Effector memory CD4-positive, alpha-beta T cell (primary cell): ENCODE measurements at places on chromosomes 7 and 10.

GRCh38 chr7:6623589-6624245 lies 8.3 kb downstream of the ZNF853 start:
- DNase-seq, result no peak
- H3K4me3 ChIP-seq, result no peak overlapping the region
- H3K27me3 ChIP-seq, result no peaks in the 10 kb centered on the region
- H3K36me3 ChIP-seq, result no peaks in the 10 kb centered on the region
- peaks cover 16% of the 10 kb centered on the region for H3K4me1 ChIP-seq

GRCh38 chr10:49611816-49612512 lies 1.9 kb downstream of the SLC18A3 start:
- no peaks in the 10 kb centered on the region for H3K4me1 ChIP-seq
- H3K27ac ChIP-seq, result no peak overlapping the region
- H3K27me3 ChIP-seq, result peaks cover 14% of the 10 kb centered on the region
- H3K36me3 ChIP-seq, result no peaks in the 10 kb centered on the region
- no peak overlapping the region for H3K4me3 ChIP-seq
- no peak for DNase-seq

GRCh38 chr7:55574051-55574717 lies 1.9 kb upstream of the VOPP1 start:
- H3K36me3 ChIP-seq, result no peaks in the 10 kb centered on the region
- no peaks in the 10 kb centered on the region for H3K27me3 ChIP-seq
- H3K4me3 ChIP-seq, result no peak overlapping the region
- no peak for DNase-seq
- peaks cover 35% of the 10 kb centered on the region for H3K4me1 ChIP-seq

DNA sequence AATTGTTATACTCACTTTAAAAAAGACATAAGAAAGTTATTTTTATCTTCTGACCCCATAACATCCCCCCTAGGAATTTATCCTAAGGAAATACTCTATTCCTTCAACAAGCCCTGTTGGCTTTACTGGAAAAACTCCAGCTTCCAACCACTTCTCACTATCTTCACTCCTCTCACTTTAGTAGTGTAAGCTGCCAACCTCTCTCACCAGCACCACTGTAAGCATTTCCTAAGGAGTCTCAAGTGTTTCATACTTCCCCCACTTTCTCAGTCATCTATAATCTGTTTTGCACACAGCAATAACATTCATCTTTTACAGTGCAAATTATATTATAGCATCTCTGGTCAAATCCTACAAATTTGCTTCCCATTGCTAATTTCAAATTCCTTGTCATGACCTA lies 45.8 kb downstream of the GPR85 start:
- no peak overlapping the region for H3K27ac ChIP-seq
- H3K36me3 ChIP-seq, result no peaks in the 10 kb centered on the region
- no peak overlapping the region for H3K4me3 ChIP-seq

GRCh38 chr10:18216482-18216881 lies 76.3 kb downstream of the CACNB2 start:
- no peaks in the 10 kb centered on the region for H3K4me1 ChIP-seq
- no peaks in the 10 kb centered on the region for H3K36me3 ChIP-seq
- no peak for DNase-seq

GRCh38 chr7:23691320-23691719 lies 11.3 kb downstream of the FAM221A start:
- DNase-seq, result no peak
- no peak overlapping the region for H3K27ac ChIP-seq
- no peaks in the 10 kb centered on the region for H3K36me3 ChIP-seq
- no peak overlapping the region for H3K4me3 ChIP-seq
- no peaks in the 10 kb centered on the region for H3K4me1 ChIP-seq

DNA sequence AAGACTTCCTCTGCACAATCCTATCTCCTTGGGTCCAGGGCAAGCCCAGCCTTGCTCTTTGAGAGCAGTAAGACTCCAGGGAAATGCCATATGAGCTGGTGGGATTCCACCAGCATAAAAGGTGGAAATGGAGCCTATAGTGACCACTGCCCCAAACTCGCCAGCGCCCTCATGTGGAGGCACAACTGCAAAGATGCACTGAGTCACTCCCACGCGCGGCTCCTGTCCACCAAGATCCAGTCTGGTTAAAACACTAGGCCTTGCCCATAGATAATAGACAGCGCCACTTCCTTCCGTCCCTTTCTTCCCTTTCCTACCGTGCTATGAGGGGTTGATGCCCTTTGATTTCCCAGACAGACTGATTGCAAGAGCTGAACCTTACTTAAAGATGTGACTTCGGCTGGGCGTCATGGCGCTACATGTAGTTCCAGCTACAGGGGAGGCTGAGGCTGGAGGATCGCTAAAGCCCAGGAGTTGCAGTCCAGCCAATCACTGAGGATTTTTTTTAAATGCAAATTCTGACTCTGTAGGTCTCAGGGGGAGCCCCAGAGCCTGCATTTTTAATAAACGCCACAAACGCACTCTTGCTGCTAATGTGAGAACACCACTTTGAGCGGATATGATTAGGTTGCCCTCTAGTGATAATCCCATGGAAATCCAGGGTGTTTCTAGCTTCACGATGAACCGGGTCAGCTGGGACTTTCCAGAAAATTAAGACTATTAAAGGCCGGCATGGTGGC lies 136.5 kb downstream of the EPC1 start:
- H3K4me1 ChIP-seq, result no peaks in the 10 kb centered on the region
- no peak overlapping the region for H3K4me3 ChIP-seq
- H3K27ac ChIP-seq, result no peak overlapping the region
- no peaks in the 10 kb centered on the region for H3K36me3 ChIP-seq
- no peak for DNase-seq
- no peaks in the 10 kb centered on the region for H3K27me3 ChIP-seq

- H3K4me1 ChIP-seq, result no peaks in the 10 kb centered on the region
- DNase-seq, result no peak
- H3K36me3 ChIP-seq, result no peaks in the 10 kb centered on the region
- H3K27me3 ChIP-seq, result no peaks in the 10 kb centered on the region
- H3K27ac ChIP-seq, result no peak overlapping the region
- H3K4me3 ChIP-seq, result no peak overlapping the region
Measured at GRCh38 chr7:159091480-159092475, 52.9 kb downstream of the VIPR2 start.

DNA sequence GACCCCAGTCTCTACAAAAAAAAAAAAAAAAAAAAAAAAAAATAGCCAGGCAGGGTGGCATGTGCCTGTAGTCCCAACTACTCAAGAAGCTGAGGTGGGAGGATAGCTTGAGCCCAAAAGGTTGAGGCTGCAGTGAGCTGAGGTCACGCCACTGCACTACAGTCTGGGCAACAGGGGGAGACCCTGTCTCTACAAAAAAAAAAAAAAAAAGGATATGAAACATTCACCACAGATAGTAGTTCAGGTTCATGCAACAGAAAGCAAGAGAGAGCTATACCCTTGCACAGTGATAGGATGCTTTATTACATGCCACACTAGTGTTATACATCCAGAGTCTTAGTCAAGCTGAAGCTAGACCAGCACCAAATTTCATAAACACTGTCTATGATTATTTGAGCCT lies 148.4 kb upstream of the KAT6B start:
- no peak overlapping the region for H3K27ac ChIP-seq
- no peaks in the 10 kb centered on the region for H3K27me3 ChIP-seq
- H3K4me1 ChIP-seq, result no peaks in the 10 kb centered on the region
- no peak overlapping the region for H3K4me3 ChIP-seq
- peaks cover 7% of the 10 kb centered on the region for H3K36me3 ChIP-seq

GRCh38 chr10:127552446-127552845 lies 3.3 kb downstream of the NPS start:
- no peaks in the 10 kb centered on the region for H3K36me3 ChIP-seq
- H3K27ac ChIP-seq, result no peak overlapping the region
- no peaks in the 10 kb centered on the region for H3K4me1 ChIP-seq
- no peak for DNase-seq

DNA sequence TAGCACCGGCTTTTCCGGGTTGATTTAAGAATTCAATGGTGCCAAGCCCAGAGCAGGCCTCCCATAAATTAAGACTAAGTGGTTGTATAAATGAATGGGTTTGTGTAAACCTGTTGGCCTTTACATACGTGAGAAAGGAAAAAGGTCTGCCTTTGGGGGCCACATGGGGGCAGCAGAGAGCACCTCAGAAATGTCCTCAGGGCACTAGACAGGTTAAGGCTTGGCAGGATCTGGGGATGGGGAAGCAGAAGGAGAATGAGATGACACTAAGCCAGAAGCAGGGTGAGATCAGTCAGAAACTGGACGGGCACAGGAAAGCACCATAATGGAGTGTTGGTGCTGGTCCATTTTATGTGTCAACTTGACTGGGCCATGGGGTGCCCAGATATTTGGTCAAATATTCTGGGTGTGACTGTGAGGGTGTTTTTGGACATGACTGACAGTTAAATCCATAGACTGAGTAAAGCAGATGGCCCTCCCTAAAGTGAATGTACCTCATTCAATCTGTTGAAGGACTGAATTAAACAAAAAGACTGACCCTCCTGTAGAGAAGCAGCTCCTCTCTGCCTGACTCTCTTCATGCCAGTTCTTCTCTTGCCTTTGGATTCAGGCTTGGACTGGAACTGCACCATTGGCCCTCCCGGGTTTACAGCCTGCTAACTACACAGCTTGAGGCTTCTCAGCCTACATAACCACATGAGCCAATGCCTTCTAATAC lies 58.9 kb downstream of the FRMPD2 start:
- DNase-seq, result no peak
- H3K4me3 ChIP-seq, result no peak overlapping the region

- no peak overlapping the region for H3K27ac ChIP-seq
- no peaks in the 10 kb centered on the region for H3K27me3 ChIP-seq
- no peaks in the 10 kb centered on the region for H3K36me3 ChIP-seq
Measured at GRCh38 chr10:75632805-75633462, 201.5 kb downstream of the LRMDA start.

- no peaks in the 10 kb centered on the region for H3K36me3 ChIP-seq
- H3K27ac ChIP-seq, result no peak overlapping the region
- H3K4me3 ChIP-seq, result no peak overlapping the region
- H3K27me3 ChIP-seq, result no peaks in the 10 kb centered on the region
- no peaks in the 10 kb centered on the region for H3K4me1 ChIP-seq
Measured at GRCh38 chr10:34119456-34119855, 695.6 kb downstream of the PARD3 start.

DNA sequence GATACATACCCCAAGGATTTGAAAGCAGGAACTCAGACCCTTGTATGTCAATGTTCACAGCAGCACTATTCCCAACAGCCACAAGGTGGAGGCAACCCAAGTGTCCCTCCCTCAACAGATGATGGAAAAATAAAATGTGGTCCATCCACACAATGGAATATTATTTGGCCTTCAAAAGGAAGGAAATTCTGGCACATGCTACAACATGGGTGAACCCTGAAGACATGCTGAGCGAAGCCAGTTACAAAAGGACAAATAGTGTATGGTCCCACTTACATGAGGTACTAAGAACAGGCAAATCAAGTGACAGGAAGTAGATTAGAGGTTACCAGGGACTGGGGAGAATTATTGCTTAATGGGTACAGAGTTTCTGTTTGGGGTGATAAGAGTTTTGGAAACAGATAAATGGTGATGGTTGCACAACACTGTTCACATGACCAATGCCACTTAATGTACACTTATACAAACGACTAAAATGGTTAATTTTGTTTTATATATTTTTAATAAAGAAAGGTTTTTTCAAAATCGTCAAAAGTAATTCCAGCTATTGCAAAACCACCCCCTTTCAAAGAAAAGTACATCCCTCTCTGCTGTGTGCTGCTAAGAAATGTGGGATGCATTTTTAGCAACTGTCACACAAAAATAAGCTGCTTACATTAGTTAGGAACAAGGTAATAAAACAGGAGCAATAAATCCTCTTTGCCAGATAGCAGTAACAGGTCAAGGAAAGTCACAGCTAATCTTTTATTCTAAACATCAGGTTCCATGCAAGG lies 85.7 kb downstream of the GRB10 start:
- no peaks in the 10 kb centered on the region for H3K4me1 ChIP-seq
- no peak overlapping the region for H3K27ac ChIP-seq
- no peak for DNase-seq
- no peak overlapping the region for H3K4me3 ChIP-seq

GRCh38 chr7:115008465-115009114 lies 86.7 kb downstream of the MDFIC start:
- peaks cover 54% of the 10 kb centered on the region for H3K4me1 ChIP-seq
- no peaks in the 10 kb centered on the region for H3K36me3 ChIP-seq
- peak overlapping the region; percentile 35 for H3K4me3 ChIP-seq
- no peaks in the 10 kb centered on the region for H3K27me3 ChIP-seq
- H3K27ac ChIP-seq, result peak overlapping the region; percentile 56

- H3K27me3 ChIP-seq, result no peaks in the 10 kb centered on the region
- H3K36me3 ChIP-seq, result no peaks in the 10 kb centered on the region
- no peaks in the 10 kb centered on the region for H3K4me1 ChIP-seq
- no peak for DNase-seq
- H3K27ac ChIP-seq, result no peak overlapping the region
Measured at GRCh38 chr10:123962756-123963530, 71.3 kb upstream of the CPXM2 start.

DNA sequence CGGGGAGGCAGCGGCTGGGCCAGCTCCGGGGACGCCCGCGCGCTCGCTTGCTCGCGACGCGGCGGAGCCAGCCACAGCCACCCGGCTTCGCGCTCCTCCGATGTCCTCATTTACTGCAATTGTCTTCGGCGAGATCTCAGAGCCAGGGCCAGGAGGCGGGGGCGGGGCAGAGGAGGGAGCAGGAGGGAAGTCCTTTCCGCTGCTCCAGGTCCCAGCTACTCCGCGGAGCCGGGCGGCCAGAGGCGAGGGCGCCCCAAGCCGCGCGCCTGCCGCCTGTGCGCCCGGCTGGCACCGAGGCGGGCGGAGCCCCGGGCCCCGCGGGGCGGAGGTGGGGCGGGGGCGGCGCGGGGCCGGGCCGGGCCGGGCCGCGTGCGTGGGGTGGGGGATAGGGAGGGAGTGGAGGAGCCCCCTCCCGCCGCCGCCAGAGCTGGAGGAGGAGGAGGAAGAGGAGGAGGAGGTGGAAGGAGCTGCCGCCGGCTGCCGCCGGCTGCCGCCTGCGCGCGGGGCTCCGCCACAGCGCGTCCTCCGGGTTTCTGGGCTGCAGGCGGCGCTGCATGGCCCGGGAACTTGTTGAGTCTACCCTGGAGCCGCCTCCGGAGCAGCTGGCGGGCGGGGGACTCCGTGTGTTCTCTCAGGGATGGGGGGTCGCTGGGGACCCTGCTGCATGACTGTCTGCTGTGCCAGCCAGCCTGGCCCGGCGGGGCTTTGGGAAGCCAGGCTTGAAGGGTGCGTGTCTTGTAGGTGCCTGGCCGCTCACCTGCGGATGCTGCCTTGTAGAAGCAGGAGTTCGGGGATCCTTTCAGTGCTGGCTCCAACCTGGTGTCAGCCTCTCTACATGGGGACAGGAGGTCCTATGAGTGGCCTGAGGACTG lies at the start of gene INSYN2A:
Gene INSYN2A (minus strand): TSS at position 310 of the 872 bp plus-strand sequence. CDS start 20,196 bp downstream, outside the sequence.
- H3K4me1 ChIP-seq, result no peaks in the 10 kb centered on the region
- peaks cover 10% of the 10 kb centered on the region for H3K27me3 ChIP-seq
- no peak within 1 kb of the TSS for H3K27ac ChIP-seq

GRCh38 chr10:36736311-36736710 lies 389.1 kb upstream of the ANKRD30A start:
- no peaks in the 10 kb centered on the region for H3K27me3 ChIP-seq
- H3K4me3 ChIP-seq, result no peak overlapping the region
- no peaks in the 10 kb centered on the region for H3K4me1 ChIP-seq
- H3K27ac ChIP-seq, result no peak overlapping the region
- H3K36me3 ChIP-seq, result no peaks in the 10 kb centered on the region

GRCh38 chr10:86200867-86201266 lies 165.7 kb downstream of the GRID1 start:
- H3K4me1 ChIP-seq, result no peaks in the 10 kb centered on the region
- no peak overlapping the region for H3K4me3 ChIP-seq
- no peaks in the 10 kb centered on the region for H3K27me3 ChIP-seq
- H3K27ac ChIP-seq, result no peak overlapping the region
- DNase-seq, result no peak
